ENCODE measurements at places on chromosomes 7 and 10. TPM values are rescaled to one million over a fixed set of nuclear protein-coding genes. Genes with fewer than 3 reads are reported as not detected.
A peak's percentile ranks its signal among the peaks of the same experiment; 100 is the strongest.

KCNMA1 gene
- 21.6 TPM for total RNA-seq

- no peak for DNase-seq
Observed at GRCh38 chr10:1324903-1325302, 268.7 kb downstream of the WDR37 start.

TUBAL3 gene
- total RNA-seq, result 0.15 TPM

DNA sequence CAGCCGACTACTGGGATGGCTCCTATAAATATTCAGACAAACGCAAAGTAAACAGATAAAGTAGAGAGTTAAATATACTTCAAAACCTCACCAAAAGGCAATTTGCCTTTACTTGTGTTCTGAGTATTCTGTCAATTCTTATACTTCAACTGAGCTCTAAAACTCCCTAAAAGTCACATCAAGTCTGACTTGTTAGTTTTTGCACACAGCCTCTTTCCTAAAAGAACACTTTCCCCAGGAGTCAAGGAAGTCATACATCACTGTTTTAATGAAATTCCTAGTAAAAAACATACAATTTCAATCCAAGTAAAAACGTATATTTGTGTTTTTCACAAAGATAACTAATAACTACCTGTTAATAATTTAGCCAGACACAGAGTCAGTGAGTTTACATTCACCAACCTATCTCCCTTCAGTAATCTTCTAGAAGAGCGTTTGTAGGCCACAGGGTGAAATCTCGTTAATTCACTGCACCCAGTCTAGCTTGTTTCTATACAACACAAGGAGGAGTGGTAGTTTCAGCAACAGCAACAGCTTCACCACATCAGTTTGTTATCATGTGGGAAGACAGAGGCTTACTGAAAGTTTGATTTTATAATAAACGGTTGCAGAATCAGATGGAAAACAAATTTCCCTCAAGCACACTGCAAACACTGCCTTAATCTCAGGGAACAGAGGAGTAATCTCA is 2.7 kb downstream of the COBL start:
- DNase-seq, result no peak

TMEM196 gene
- total RNA-seq, result not detected

DNA sequence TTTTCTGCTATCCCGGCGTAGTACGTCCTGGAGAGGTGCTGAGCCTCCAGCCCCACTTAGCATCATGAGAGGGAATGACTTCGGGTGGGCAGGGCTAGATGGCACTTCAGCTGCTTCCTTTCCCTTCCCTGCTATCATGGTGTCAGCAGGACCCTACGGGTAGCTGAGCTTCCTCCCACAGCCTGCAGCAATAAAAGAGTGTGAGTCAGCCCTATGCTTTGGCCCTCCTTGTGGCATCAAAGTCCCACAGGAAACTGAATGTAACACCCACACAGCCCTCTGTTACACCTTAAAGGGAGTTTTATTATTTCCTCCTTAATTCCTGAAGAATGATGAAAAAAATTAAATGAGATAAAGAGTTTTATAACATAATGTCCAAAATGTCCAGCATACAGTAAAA is 458.1 kb downstream of the RPS24 start:
- no peak for DNase-seq

SUN3 gene
- total RNA-seq, result not detected

DNA sequence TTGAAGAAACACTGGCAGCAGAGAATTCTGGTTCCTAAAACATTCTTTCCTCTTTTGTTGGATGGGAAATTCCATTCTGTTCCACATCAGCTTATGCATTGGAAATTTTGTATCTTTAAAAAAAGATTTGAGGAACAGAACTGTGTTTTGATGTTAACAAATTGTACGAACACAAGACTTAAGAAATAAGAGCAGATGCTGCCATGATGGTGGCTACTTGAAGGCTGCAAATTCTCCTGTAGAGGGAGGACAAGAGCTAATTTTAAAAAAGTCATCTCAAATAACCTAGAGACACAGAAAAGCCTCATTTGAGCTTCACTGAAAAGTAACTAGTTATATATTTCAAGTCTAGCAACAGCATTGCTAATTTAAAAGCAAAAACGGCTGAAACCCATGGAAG is 29.8 kb downstream of the NDUFB2 start:
- DNase-seq, result no peak

GIMAP5 gene
- 4.9 TPM for total RNA-seq

GRCh38 chr10:93703066-93703465 is 674 bp upstream of the FRA10AC1 start:
- DNase-seq, result no peak

DNA sequence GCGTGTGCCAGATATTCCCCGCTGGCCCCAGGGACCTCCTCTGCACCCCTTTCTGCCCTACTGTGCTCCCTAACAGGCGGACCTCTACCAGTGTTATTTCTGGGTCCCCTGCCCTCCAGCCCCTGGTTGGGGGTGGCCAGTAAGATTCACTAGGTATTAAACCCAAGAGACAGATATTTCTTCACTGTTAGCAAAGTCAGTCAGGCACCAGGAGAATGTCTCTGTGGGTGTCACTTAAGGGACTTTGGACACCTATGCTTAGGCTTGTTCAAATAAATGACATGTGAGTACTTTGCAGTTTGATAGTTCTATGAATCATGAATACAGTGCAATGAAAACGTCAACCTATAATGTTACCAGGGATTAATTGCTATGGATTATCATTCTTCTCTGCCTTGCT is 234.3 kb upstream of the IGFBP3 start:
- no peak for DNase-seq

MSMB gene
- not detected for total RNA-seq

- no peak for DNase-seq
Observed at GRCh38 chr10:81068460-81068859, 530.8 kb downstream of the SH2D4B start.

- no peak for DNase-seq
Observed at GRCh38 chr10:93039721-93040120, 20.9 kb upstream of the CYP26C1 start.

CD36 gene
- 16.1 TPM for total RNA-seq

- DNase-seq, result no peak
Observed at GRCh38 chr7:108142675-108143259, 12.6 kb upstream of the LAMB4 start.

- no peak for DNase-seq
Observed at GRCh38 chr10:131435760-131436457, 124.4 kb upstream of the TCERG1L start.

TMEM213 gene
- not detected for total RNA-seq

SEMA4G gene
- 17.4 TPM for total RNA-seq

- no peak for DNase-seq
Observed at GRCh38 chr7:157408258-157409101, 71.7 kb downstream of the DNAJB6 start.

GRCh38 chr10:36109399-36110023 is 467.4 kb upstream of the FZD8 start:
- no peak for DNase-seq

SPDYE1 gene
- 0.10 TPM for total RNA-seq

- peak; percentile 69 for DNase-seq
Observed at GRCh38 chr10:78952686-78953085, 116.1 kb upstream of the ZMIZ1 start.

SH2D4B gene
- total RNA-seq, result not detected

- DNase-seq, result no peak
Observed at GRCh38 chr7:100642534-100642907, 1.2 kb upstream of the TFR2 start.

DNA sequence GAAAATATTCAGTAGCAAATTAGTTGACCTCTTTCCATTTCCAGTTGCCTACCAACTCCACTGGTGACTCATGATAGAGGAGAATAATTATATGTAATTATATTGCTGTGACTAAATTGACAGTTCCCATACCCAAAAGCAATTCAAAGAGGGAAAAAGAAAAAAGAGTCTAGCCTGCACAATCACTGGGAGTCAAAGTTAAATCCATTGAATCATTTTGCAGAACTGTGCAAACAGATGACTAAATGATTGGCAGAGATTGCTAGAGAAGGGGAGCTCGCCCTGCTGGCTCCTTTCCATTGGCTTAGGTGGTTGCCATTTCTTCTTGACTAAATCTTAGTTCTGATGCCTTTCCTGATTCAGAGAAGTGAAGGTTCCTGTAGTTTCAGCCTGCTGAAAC is 1228.6 kb upstream of the SORCS1 start:
- no peak for DNase-seq

CYP3A4 gene
- total RNA-seq, result 3.7 TPM

AEBP1 gene
- total RNA-seq, result 137 TPM

GRCh38 chr10:110268971-110269370 is 35.7 kb downstream of the SMNDC1 start:
- DNase-seq, result no peak

DNA sequence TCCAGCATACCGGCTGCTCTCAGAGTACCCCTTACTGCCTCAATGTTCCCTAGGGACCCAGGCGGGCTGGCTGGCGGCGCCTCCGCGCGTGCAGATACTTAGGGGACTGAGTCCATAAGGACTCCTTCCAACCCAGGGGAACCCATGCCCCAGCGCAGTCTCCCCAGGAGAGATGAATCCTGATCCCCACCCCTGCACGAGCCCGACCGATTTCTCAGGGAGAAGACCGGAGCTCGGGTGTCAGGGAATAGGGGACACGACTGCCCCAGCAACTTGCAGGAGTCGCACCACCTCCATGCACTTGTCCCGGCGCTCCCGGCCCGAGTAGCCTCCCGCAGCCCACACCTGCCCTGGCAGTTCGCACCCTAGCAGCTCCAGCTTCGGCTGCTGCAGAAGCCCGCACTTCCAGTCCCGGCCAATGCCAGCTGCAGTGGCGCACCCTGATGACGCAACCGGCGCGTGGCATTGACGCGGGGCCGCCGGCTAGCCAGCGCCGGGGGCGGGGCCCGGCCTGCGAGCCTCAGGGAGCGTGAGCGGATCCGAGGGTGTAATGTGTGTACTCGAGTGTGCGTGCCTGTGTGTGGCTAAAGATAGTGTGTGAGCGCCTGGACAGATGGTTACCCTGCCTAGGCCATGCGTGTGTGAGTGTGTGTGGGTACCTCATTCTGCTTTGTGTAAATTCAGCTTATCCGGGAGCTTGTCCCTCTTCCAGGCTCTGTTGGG is at the start of gene GPAM:
Gene GPAM (minus strand): TSS at position 437 of the 723 bp plus-strand sequence. CDS start 1,981 bp downstream, outside the sequence.
- peak; percentile 98 for DNase-seq

DNA sequence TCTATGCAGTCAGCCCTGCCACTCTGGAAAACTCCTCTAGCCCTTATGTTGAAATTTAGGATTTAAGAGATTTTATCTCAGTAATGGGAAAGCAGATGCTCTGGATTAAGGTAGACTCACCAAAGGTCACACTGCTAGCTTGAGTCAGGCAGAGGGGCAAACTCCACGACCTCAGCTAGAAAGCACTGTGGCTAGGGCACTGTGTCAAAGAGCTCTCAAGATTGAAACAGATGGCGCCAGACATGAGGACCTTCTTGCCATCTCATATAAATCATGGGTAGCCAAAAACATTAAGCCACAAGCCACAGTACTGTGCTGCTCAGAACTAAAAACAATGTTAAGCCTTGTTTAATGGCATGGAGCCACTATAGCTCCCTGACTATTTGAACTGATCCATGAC is 188.7 kb downstream of the DNAJC1 start:
- no peak for DNase-seq

DNA sequence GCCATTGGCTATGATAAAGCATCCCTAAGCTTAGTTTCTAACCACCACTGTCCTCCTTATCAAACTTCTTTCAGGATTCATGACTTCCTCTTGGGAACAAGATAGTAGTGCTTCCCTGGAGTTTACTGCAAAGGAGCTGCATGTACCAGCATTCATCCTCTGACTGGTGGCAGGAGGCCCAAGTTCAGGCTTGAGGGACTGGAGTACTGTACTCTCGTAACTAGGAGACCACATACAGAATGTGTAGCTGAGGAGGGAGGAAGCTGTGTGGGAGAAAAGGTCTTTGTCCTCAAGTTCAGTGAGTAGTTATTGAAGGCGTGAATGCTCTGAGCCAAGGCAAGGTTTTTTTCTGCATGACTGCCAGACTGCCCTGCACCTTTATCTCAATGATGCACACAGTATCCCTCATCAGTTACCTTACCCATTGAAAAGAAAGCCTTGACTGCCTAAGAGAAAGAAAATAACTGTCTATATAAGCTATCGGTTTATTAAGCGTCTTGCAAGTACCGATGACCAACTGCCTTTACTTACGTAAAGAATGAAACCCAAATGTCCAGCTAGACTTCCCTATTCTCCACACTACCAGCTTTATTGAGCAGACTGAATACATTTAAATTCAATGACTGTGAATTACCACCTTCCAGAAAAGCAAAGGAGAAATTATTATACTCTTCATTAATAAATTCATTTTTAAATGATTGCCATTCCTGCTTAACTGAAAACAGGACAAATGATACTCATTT is 12.8 kb downstream of the SCRN1 start:
- DNase-seq, result peak; percentile 47

NANOS1 gene
- total RNA-seq, result 0.68 TPM

GNGT1 gene
- total RNA-seq, result 0.88 TPM

GRCh38 chr7:50869108-50869725 is 86.5 kb upstream of the GRB10 start:
- peak; percentile 33 for DNase-seq

GRK5 gene
- 30.9 TPM for total RNA-seq

DNA sequence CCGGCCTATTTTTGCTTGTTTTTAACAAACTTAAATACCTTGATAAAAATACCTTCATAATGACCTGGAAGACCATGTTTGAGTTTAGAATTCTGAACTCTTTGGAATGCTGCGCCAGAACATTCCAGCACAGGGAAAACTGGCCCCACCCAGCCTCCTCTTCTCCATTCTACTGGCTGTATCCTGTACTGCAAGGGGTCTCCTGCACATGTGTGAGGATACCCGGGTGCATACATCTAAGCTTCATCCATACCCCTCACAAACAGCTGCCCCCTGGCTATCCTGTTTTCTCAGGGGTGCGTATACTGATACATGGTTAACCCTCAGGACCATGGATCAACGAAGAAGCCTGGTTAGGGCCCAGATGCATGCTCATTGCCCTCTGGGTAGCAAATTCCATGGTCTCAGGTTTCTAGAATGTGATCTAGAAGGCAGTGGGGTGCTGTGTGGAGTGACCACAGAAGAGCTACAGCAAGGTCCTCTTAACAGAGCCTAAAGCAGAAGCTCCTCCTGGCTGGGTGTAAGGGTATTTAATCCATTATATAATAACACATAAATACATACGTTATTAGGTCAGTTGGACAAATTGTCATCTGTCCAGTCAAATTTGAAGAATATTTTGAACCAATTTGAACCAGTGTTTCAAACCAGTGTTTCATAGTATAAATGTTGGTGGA is 26.1 kb downstream of the HACD1 start:
- DNase-seq, result no peak

OPALIN gene
- total RNA-seq, result not detected

DNA sequence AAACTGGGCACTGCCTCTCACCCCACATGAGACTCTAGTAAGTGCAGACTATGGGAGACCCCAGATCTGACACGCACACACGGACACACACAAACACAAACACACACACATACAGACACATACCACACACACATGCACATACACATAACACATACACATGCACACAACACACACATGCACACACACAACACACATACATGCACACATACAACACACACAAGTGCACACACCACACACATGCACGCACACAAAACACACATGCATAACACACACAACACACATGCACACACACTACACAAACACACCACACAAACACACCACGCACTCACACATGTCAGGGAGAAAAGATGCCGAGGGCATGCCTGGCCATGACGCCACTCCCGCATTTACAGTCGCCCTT is 205.5 kb downstream of the TYW1B start:
- DNase-seq, result no peak
